ENCODE measurements at places on chromosomes 3 and 15. TPM values are rescaled to one million over a fixed set of nuclear protein-coding genes. Genes with fewer than 3 reads are reported as not detected.

GRCh38 chr3:194990454-194991337, 280.3 kb downstream of the XXYLT1 start:
- DNase-seq, result no peak

DNA sequence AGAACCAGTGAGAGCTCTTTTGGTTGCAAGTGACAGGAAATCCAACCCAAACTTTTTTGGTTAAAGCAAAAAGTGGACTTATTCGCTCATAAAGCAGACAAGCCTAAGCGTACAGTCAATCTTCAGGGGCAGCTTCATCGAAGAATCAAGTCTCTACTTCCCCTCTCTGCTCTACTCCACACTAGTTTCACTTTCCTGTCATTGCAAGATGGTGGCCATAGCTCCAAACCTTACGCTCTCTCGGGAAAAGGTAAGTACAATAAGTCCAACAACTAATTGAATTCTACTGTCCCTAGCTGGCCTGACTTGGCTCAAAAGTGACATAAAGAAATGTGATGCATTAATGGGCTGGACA, 24.9 kb upstream of the ZNF710 start:
- no peak for DNase-seq

DNA sequence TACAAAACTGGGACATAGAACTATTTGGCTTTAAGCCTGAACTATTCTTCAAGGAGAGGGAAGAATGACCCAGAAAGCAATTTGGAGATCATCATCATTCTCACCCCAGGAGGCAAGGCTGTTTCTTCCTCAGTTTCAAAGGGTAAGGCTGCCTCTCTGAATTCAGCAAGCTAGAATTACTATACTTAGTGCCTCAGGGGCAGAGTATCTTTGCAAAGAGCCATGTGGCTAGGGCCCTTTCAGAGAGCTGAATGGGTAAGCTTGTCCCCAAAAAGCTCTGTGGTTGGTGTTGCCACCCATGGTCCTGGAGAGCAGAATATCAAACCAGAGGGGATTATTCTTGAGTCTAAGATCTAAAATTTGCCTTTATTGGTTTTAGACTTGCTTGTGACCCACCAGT, 720.3 kb upstream of the ARPP21 start:
- no peak for DNase-seq

DNA sequence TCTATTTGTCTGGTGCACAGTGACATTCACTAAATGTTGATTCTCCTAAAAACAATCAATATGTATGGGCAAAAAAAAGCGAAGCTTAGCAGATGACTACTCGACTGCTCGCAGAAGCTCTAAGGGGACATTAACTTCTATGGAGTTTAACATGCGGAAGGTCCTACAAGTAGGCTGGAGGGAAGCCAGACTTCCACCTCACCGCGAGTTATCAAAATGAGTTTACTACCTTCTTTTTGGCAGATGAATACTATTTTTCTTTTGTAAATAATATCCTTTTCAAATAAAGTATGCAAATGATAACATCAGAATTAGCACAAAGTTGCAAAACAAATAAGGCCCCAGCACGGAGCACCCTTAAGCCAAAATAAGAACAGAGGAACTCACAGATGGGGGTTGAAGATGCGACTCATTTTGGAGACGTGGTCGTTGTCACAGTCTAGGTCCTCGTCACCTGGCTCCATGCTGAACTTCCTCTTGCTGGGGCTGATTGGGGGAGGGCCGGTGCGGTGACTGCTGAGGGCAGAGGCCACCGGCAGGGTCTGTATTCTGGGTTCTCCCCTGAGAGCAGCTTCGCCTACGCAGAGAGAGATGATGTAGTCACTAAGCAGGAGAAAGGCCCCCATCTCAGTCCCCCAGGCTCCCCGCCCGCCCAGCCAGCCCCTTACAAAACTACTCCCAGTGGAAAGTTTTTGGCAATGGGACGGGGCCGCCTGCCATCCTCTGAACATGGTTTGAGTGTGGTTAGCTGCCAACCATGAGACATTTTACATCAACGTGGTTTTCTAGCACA, 42.1 kb downstream of the VGLL4 start:
- DNase-seq, result no peak

DNA sequence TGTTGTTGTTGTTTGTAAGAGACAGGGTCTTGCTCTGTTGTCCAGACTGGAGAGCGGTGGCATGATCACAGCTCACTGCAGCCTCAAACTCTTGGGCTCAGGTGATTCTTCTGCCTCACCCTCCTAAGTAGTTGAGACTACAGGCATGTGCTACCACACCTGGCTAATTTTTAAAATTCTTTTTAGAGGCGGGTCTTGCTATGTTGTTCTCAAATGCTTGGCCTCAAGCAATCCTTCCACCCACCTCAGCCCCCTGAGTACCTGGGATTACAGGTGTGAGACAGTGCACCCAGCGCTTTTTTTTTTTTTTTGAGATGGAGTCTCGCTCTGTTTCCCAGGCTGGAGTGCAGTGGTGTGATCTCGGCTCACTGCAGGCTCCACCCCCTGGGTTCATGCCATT, 46.7 kb downstream of the TMOD3 start:
- DNase-seq, result no peak

FANCD2OS gene
- not detected for total RNA-seq
